ENCODE measurements at places on chromosomes 16 and 17.
A peak's percentile ranks its signal among the peaks of the same experiment; 100 is the strongest.

GRCh38 chr17:44565866-44566443, 8.7 kb downstream of the FZD2 start:
- no peak for DNase-seq

- DNase-seq = no peak
These were observed 10.1 kb downstream of the SLC7A6 start for GRCh38 chr16:68274441-68274840.

- no peak for DNase-seq
These were observed 14.6 kb downstream of the STH start for GRCh38 chr17:46013502-46014165.

- DNase-seq = peak; percentile 31
These were observed 73.6 kb downstream of the METRNL start for GRCh38 chr17:83152745-83153611.

GRCh38 chr16:72818236-72818845, 229.6 kb downstream of the ZFHX3 start:
- DNase-seq = no peak

All from CD4-positive, alpha-beta T cell treated with Interleukin-17A for 1 hour (primary cell).